Bronchial epithelial cell (primary cell): ENCODE measurements at places on chromosomes 16 and 17.

DNA sequence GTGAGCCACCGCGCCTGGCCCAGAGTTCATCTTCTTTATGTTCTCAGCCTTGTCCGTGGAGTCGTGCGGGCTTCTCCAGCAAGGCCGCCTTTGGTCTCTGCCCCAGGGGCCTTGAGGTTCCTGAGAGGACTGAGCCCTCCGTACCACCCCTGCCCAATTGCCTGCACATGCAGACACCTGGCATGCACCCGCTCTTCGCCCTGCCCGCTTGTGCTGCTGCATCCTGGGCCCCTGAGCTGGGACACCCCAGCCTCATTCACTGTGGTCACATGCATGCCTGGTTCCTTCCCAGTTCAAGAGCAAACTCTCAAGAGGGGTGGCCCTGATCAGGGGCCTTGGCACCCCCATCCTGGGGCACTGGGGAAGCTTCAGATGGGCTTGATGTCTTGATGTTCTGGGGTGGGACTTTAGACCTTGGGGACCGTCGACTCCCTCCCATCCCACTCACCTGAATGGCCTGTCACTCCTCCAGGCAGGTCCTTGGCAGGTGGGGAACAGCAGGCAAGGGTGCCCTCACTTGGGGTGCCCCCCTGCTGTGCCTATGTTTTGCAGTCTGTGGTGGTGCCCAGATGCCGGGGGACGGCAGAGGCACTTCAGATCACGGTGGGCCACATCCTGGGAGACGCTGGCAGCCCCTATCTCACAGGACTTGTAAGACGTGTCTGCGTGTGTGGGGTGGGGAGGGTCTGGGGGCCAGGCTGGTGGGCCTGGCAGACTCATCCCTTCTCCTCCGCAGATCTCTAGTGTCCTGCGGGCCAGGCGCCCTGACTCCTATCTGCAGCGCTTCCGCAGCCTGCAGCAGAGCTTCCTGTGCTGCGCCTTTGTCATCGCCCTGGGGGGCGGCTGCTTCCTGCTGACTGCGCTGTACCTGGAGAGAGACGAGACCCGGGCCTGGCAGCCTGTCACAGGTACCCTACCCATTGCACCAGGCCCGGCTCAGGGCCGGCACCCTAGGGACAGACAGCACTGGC is 12.7 kb upstream of the SPNS2 start:
- no peak for DNase-seq

DNA sequence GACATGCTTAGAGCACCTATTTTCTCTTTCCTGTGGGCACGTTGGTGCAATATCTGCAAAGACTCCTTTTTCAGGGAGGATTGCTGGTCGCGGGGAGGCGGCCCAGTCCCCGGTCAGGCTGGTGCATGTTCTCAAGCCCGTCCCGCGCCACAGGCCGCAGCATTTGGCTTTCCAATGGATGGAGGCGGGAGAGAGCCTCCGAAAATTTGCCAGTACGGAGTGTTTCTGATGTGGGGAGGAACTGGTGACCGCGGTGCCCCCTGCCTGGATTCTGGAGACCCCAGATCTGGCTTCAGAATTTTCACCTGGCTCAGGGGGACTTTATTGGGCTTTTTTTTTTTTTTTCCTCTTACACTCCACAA is 2.3 kb downstream of the CMIP start:
- no peak for DNase-seq

DNA sequence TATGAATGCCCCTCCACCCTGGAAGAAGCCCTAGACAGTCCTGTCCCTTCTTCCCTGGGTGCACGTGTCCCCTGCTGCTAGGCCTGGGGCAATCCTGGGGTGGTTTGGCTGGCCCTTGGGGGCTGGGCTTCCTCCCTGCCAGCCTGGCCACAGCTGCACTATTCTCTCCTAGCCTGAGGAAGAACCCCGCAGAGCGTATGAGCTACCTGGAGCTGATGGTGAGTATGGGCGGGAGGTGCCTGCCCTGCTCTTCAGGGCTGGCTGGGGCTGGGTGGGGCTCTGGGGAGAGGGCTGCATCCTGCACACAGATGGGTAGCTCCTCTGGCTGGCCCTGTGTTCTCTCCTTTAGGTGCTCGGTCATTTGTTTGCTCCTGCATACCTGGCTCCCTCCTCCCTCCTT is 28.8 kb downstream of the MAP2K3 start:
- no peak for DNase-seq

DNA sequence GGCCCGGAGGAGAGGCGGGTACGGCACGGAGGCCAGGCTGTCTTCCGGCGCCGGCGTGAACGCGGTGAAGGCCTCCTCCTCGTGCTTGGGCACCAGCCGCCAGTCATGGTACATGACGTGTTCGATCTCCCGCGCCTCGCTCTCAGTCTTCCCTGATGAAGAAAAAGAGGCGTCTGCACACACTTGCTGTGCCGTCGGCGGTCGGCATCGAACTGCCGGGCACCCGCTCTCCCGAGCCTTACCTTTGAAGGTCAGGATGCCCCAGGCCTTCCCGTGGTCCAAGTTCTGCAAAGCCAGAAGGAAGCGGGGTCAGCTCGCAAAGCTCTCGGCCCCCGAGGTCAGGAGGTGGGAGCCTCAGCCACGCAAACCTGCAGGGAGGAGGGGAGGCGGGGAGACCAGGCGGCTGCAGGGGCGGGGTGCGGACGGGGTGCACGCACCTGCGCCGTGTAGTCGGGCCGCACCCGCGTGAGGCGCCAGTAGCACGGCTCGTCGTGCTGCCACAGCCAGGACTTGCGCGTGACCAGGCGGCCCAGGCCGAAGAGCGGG is at the start of gene EME2:
TSS of gene EME2 (plus strand) at position 449 of the 546 bp plus-strand sequence. CDS start 418 bp downstream, outside the sequence.
- DNase-seq: peak; percentile 24

DNA sequence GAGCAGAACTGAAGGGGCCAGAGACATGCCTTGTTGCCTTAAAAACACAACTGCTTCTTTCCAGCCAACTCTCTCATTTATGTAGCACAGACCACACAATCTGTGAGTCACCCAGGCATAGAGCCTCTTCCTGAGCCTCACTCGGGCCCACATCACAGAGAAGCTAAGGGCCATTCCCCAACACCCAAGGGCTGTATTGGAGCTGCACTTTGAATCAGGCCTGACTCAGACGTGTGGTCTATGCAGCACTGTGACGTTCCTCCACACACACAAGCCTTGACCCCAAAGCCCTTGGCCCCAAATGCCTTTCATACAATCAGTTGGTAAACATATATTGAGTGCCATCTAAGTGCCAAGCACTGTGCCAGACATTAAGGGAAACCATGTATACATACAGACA is 308.9 kb upstream of the DYNLRB2 start:
- peak; percentile 93 for DNase-seq

DNA sequence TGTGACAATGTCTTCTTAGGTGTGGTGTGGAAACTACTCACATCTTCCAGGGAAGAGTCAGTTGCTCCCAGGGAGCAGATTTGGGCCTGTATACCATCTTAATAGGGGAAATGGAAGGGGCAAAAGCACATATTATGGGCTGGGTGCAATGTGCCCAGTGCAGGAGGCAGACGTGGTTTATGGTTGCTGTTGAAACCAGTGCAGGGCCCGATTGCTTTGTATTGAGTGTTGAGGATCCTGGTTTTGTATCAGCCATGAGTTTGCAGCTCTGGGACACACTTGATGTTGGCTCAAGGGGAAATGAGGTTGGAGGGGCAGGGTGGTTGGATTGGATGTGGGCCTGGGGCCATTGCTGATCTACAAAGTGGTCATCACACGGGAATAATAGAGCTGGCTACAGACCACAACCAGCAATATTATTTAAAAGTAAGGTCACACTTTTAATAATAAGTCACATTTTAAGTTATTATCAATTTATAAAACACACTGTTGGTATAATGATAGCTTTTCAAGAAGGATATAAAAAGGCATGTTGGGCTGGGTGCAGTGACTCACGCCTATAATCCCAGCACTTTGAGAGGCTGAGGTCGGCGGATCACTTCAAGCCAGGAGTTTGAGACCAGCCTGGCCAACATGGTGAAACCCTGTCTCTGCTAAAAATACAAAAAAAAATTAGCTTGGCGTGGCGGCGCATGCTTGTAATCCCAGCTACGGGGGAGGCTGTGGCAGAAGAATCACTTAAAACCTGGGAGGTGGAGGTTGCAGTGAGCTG is 302.4 kb downstream of the SEC14L1 start:
- DNase-seq: no peak

- DNase-seq: peak; percentile 83
These were observed at the start of gene ACSM3 for GRCh38 chr16:20763461-20764232. Gene ACSM3 (plus strand): TSS chr16:20764014. CDS start chr16:20770035, 6,021 bp downstream.

- DNase-seq: no peak
These were observed 51.6 kb upstream of the CORO6 start for GRCh38 chr17:29674281-29674680.

DNA sequence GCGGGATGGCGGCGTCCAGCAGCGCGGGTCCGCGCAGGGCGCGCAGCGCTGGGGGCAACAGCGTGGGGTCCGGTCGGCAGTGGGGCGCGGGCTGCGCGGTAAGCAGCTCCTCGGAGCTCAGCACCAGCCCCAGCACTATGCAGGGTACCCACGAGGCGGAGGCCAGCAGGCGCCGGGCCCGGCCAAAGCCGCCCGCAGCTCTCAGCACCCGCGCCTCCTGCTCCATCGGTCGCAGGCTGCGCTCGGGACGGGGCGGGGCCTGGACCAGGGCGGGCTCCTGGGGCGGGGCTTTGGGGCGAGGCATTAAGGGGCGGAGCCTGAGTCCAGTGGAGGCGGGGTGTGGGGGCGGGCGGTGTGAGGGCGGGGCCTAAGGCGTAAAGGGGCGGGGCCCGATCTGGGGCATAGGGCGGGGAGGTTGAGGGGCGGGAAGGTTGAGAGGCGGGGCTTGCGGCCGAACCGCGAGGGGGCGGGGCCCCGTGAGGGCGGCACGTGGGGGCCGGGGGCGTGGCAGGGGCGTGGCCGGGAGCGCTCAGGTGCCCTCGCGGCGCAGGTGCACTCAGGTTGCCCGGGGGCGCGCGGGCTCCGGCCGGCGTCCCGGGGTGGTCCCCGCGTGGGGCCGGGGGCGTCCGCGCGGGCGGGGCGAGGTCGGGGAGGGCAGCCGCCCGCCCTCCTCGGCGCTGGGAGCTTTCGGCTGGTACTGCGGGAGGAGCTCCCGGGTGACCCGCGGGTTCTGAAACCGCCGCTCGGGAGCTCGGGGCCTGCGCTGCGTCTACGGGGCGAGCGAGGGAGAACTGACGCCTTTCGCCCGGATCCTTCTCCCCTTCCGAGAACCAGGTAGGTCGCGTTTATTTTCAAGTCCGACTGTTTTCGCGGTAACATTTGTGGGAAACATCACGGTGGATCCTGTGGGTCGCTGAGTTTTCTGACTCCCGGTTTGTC is 1.4 kb upstream of the SLC22A31 start:
- peak; percentile 26 for DNase-seq

DNA sequence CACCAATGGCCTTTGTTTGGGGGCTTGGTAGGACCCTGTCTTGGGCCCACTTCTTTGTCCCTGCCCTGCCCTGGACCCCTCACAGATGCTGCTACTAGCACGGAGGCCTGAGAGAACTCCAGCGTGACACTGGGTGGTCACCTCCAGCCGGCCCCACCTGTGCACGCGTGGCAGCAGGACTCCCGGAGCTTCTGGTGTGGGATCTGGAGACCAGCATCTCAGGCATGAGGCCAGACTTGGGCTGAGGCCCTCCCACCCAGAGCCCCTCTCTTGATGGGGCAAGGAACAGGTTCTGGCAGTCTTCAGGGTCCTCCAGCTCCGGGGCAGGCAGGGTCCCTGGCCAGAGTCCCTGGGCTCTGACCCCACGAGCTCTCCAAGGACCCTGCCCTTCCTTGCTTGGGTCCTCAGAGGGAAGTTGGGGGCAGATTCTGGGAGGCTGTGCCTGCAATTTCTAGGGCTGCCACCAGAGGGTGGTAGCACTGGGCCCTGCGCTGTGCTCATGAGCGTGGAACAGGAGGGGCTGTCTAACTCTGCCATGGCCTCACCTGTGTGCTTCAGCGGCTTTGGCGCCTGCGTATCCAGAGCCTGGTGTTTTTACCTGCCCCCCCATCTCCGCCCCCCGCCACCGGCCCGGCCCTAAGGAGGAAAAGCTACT is 3.1 kb upstream of the BAIAP3 start:
- no peak for DNase-seq
